ENCODE measurements at places on chromosomes 6 and 20.

DNA sequence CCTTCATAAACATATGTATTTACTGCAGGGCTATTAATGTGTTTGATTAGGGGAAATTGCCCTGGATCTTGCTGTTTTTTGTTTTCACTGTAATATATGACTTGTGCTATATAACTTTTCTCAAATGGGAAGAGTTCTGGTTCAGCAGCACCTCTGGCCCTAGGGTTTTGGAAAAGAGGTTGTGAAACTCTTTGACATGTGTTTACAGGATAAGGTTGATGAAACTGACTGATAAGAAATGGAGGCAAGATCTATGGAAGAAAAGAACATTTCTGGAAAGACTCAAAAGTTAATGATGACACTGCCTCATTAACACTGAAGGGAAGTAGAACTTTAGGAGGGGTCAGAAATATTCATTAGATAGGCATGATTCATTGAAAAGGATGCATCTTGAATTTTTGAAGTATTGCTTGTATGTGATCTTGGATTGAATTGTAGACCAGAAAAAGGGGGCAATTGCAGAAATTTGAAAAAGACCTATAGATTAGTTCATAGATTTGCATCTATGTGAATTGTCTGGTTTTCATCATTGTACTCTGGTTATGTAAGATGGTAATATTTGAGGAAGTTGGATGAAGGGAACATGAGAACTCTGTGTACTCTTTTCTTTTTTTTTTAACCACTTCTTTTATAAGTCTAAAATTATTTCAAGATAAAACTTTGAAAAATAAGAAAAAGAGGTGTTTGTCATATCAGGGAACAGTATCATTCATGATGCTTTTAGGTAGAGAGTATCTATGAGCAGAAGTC lies 54.0 kb downstream of the UTRN start:
- no peak for DNase-seq

DNA sequence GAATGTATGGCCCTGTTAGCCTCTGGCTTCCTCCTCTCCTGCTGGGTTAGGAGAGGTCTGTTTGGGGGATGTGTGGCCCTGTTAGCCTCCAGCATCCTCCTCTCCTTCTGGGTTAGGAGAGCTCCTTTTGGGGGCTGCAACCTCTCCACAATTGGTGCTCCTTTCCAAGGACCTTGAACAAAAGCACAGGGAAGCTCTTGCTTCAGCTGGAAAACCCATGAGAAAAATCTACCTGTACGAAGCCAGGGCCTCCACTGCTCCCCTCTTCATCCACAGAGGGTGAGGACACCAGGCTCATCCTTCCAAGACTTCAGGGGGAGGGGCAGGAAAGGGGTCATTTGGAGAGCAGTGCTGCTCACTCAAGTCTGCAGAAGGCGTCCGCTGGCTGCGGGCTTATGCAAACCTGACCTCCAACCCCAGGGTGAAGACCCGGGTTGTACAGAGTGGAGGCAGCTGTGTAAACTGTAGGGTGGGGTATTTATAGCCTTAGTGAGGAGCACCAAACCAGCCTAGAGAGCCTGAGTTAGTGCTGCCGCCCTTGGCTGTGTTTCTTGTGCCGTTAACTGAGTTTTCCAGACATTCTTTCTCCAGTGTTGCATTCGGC lies 62.1 kb downstream of the SLC24A3 start:
- DNase-seq: no peak

DNA sequence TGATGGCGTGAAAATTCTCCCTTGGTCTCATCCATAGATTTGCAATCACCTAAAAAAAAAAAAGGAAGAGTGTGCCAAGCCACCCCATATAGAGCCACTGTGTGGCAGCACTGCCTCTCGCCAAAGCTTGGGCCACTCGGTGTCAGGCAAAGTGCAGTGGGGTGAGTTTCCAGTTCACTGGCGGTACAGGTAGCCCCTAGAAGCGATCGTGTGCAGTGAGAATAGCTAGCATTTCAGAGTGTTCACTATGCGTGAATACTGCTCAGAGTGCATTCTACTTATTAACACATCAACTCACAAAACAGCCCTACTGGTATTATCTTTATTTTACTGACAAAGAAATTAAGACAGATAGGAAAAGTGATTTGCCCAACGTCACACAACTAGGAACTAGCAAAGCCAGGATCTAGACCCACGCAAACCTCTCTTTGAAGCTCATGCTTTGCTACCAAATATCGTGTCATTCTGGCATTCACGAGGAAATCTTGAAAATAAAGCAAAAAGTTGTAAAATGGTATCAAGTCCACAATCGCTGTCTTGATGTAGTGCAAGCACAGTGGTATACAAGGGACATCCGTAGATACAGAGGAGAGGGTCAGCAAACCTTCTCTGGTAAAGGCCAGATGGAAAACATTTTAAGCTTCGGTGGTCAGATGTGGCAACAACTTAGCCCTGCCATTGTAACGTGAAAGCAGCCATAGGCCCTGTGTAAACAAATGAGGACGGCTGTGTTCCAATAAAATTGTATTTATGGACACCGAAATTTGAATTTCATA lies 10.4 kb upstream of the GCNT2 start:
- DNase-seq: peak; percentile 35

- DNase-seq: no peak
These were observed 93.6 kb downstream of the TMEM242 start for GRCh38 chr6:157229713-157230112.

DNA sequence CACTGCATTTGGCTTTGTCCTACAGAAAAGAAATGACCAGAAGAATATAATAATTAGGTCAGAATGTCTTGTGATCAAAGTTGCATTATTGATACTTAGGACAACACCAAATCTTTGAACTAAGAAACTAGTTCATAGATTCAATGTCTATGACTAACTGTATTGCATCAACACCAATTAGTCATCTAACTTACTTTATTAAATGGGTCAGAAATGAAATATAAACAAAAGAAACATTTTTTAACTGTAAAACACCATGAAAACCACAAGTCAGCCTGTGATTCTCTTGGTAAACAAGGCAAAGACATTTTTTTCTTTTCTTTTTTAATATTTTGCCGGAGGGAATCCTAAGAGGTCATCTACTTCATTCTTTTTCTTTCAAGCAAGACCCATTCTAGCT lies 114.1 kb upstream of the HDDC2 start:
- DNase-seq: no peak

- no peak for DNase-seq
These were observed 44.9 kb upstream of the CHRNA4 start for GRCh38 chr20:63406011-63406410.

DNA sequence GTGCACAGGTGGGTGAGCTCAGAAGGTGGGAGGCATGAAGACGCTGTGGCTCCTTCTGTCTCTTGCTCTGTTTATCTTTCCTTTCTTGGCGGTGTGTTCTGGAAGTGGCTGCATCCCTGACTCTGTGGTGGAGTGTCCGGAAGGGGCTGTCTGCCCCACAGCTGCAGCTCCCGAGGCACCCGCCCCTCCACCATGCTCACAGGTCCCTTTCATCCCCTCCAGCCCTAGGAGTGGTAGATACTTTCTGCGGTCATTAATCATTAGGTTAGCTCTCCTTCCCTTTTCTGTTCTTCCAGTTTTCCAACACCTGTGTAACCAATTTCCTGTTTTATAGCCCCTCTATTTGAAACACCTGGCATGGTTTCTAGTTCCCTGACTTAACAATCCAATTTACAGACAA lies 65.6 kb downstream of the GJA10 start:
- no peak for DNase-seq

DNA sequence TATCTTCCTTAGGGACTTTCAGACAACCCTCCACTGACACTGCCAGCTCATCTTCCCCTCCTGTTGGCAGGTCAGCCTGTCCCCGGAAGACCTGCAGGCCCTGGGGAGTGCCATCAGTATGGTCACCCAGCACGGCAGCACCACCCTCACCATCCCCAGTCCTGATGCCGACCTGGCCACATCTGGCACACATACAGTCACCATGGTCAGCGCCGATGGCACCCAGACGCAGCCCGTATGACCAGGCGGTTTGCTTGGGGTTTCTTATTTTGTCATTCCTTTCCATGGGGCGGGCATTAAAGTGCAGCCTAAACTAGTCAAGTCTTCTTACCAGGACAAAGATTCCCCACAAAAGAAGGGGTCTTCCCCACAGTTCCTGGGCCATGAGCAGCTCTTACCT lies 3.9 kb upstream of the DEF6 start:
- DNase-seq: no peak

GRCh38 chr6:155264693-155265320 lies 994 bp downstream of the CLDN20 start:
- no peak for DNase-seq

DNA sequence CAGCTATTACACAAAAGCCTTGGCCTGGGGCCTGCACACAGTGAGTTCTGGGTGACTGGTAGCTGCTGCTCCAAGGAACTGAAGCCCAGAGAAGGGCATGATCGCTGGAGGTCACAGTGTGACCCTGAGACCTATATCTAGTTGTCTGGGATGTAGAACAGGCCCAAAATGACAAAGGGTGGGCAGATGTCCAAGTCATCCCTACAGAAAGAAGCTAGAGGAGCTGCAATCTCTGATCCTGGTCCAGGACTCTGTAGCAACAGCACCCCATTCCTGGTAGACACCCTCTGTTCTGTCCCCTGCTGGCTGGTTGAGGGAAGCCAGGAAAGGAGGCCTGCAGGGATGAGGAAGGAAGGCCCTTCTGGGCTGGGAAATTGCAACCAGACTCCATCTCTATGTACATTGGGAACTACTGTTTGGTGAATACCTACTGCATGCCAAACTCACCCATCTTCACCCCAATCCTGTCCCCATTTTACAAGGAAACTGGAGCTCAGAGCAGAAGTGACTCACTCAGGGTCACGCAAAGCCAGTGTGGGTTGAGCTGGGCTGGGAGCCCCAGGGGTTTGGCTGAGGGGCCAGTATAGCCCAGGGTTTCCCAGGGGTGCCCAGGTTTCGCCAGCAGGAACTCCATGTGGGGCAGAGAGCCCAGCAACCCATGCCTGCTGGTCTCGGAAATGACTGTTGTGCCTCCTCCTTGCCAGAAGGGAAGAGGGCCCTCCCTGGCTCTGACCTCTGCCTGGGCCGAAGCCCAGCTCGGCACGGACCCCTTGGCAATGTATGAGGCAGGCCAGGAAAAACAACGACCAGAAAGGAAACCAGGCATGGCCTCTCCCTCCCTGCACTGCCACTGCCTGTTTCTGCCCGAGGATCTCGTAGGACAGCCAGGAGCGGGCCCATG lies 44.9 kb upstream of the TLDC2 start:
- DNase-seq: no peak

DNA sequence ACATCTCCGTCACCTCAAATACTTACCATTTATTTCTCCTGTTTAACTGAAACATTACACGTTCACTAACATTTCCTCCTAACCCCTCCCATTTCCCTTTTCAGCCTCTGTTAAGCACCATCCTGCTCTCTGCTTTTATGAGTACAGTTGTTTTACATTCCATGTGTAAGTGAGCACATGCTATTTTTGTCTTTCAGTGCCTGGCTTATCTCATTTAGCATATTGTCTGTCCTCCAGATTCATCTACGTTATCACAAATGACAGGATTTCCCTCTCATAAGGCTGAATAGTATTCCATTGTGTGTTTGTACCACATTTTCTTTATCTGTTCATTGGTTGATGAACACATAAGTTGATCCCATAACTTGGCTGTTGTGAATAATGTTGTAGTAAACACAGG lies 22.7 kb downstream of the TAF11 start:
- DNase-seq: no peak

DNA sequence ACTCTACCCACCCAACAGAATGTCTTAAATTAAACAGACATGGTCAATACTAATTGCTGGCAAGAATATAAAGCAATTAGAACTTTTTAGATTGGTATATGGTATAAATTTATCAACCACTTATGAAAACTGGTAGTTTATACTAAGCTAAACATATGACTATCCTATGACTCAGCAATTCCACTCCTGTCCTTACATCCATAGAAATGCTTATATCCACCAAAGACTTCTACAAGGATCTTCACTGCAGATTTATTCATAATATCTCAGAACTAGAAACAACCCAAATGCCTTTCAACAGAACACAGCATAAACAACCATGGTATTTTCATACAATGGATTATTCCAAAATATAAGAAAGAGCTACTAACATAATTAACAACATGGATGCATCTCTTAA lies 4.6 kb downstream of the ZNF184 start:
- no peak for DNase-seq

GRCh38 chr6:130815200-130816071 lies 11.8 kb upstream of the SMLR1 start:
- DNase-seq: no peak

DNA sequence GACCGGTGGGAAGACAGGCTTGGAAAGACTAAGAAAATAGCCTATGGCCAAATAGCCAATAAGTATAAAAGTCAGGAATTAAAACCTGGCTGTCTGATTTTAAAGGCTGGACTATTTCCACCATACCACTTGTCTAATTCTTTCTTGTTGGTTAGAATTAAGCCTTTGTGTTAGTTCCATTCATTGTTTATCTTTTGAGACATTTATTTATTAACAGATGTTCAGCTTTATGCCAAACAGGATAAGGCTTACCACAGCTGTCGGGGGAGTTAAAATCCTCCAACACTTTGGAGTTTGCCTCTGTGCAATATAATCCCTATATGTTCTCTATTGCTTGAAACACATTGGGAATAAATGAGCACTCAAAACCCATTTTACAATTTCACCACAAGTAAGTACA lies 208.3 kb downstream of the TMEM200A start:
- no peak for DNase-seq

DNA sequence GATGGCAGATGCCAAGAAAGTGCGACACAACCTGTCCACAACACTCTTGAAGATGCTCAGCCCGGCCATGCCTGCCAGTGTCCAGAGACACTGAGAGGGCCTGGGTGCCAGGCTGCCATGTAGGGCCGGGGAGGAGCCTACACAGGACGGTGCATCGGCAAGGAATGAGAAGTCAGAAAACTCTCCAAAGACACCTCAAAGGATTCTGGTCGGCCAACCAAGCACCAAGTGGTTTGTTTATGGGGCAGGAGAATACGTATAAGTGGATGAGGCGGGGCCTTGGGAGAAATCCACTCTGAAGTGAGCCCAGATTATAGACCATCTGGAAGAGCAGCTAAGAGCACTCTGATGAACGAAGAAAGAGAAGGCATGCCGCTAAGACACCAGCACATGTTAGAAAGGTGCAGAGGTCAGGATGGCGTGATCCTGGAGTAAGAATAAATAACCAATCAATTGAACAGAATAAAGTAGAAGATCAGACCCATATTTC lies 120.7 kb upstream of the FOXQ1 start:
- no peak for DNase-seq

- DNase-seq: no peak
These were observed 40.0 kb downstream of the KATNA1 start for GRCh38 chr6:149608381-149608982.

DNA sequence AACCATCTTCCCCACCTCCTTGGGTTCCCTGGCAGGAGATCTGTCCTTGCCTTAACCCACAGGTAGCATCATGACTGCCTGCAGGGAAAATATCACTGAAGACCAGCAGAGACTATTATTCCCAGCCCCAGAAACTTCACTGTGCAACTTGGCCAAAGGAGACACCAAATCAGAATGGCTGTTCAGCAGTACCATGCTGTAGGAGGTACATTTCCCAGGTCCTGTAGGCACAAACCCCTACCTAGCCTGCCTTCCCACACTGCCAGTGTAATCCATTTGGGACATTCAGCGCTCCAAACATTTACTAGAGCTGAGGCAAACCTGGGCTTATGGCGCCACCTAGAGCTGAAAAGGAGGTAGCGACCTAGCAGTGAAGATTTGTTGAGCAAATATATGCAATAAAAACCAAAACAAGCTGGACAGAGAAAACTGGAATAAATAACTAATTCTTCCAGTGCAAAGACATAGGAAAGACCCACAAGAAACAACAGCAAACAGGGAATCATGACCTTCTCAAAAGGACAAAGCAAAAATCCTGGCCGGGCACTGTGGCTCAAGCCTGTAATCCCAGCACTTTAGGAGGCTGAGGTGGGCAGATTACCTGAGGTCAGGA lies 60.3 kb downstream of the VTA1 start:
- DNase-seq: no peak

All from stimulated activated CD8-positive, alpha-beta memory T cell treated with anti-CD3 and anti-CD28 coated beads, Interleukin-15, amount 100 ng/mL, for 48 hours (primary cell).